ENCODE measurements at places on chromosomes 1 and 21.

- DNase-seq: no peak
These were observed 39.4 kb downstream of the HSF2BP start for GRCh38 chr21:43619856-43620255.

DNA sequence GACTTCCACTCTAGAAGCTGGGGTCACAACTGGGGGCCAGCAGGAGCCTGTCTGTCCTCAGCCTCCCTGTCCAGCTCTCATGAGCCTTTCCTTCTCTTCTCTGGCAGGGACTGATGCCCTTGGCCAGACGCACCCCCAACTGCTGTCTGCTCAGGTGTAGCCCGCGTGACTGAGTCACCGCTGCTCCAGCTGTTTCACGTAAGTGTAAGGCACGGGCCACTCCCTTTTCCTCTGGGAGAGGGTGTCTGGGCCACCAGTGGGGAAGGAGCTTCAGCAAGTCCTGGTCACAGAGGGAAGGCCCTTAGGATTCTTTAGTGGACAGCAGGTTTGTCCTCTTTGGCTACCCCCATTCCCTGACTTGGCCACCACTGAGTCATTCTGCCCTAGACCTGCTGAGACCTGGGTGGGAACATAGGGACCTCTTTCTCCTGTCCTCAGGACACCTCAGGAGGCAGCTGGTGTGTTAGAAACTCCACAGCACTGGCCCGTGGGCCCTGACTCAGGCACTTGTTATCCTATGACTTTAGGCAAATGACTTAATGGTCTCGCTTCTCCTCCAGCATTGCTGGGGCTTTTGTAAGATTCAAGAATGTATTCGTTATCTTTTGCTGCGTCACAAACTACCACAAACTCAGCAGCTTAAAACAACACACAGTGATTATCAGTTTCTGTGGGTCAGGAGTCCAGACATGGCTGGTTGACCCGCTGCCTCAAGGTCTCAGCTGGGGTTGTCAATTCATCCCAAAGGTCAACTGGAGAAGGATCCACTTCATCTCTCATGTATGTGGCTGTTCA, 64.8 kb downstream of the FAM163A start:
- no peak for DNase-seq

- peak; percentile 4 for DNase-seq
These were observed 31.4 kb downstream of the CLSTN1 start for GRCh38 chr1:9792156-9793042.

DNA sequence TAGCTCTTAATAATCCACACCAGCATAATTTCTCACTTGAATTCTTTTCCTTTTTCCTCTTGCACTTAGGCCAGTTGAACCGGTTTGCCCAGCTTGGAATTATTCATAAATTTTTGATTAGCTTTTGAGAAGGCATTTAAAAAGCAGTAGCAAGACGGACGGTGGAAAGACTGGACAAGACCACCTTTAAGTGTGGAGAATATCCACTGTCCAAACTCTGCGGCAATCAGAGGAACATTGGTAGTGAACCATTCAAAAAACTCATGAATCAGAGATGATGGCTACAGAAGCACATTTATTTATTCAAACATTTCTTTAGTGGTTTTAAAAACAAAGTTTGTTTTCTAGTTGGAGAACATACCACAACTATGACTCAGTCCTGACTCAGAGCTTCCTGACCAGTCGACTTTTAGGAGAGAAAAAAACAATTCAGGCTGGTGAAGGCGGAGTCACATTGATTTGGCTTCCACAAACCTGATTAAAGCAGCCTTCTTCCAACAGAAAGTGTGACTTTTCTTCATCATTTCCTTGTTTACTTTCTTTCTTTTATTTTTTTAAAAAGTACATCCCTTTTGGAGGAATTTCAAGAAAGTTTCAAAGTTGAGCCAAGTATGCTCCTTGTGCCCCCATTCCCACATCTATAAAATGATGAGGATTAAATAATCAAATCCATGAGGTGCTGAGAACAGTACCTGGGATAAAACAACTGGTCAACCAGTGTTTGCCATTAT, 128.8 kb downstream of the ADSS2 start:
- DNase-seq: peak; percentile 86

GRCh38 chr21:25639551-25640201, 618 bp downstream of the JAM2 start:
- no peak for DNase-seq

DNA sequence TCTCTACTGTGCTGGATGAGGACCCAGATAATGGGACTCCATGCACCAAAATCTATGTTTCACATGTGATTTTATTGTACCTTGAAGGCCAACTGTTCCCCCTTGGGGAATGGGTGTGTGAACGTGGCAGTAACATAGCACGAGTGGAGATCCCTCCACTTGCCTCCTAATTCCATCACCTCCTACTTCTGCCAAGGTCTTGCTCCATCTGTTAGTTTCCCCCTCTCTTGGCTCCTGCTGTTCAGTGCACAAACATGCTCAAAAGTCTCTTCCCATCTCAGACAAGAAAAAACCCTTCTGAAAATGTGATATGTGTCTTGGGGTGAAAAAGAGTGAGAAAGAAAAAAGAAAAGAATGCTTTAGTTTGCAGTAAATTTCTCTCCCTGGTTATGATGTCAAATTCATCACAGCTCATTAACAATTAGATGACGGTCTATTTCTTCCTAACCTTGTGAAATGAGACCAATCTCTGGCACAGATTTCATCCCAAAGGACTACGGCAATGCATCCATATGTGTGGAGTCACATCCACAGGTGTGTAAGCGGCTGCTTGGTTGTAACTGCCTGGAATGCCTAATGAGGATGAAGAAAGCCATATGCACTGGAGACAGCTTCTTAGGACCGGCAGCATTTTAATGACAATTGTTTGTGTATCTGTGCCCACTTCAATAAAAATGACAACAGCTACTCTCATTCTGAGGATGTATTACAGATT, 79.3 kb upstream of the DIRAS3 start:
- no peak for DNase-seq

DNA sequence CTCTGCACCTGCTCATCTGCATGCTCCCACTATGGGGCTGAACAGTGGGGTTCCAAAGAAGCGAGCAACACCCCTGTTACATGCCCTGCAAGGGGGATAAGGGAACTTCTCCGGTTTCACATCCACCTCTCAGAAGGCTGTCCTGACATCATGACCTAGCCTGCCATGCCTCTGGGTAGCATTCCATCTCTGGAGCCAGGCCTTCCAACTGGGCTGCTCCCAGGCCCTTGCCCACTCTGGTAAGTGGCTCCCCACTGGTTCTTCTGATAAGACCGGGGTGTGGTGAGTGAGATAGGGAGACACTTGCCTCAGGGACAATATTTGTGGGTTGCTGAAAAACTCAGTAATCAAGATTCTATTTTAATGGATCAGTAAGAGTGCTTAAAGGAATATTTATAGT, 57.8 kb downstream of the KCNJ15 start:
- DNase-seq: no peak

DNA sequence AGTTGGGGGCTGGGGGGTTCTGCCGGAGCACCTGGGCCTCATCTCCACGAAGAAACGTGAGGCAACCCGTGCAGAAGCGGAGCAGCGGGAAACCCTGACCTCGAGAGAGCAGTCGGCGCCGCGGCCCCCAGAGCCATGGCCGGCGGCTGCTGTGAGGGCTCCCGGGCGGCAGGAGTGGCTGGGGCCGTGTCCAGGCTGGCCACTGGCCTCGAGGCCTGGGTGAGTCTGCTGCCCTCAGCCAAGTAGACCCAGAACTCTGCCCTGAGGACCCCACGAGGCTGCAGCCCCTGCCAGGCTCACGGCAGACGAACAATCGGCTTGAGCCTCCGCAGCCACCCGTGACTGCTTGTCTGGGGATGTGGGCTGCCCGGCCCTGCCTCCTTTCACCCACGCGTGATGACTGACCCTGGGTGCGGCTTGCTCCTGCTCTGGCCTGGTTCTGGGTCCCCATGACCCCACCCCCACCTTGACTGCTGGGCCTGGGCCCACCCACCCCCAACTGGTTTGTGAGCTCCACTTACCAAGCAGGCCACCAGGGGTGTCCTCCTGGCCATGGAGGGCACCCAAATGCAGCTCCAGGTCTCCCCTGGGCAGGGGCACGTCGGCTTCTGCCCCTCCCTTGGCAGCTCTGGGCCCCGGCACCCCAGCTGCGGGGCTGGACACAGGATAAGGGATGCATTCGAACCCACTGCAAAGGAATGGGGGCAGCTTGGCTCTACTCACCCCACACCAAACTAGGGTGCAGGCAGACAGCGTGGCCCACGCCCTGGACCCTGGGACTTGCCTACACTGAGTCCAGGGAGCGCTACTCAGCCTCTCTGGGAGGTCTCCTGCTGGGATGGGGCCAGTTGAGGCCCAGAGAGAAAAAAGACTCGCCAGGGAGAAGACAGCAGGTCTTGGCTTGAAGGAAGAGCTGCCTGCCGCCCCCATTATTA, 34.2 kb downstream of the MORN1 start:
- no peak for DNase-seq
